ENCODE measurements at places on chromosomes 7 and 10. TPM values are rescaled to one million over a fixed set of nuclear protein-coding genes. Genes with fewer than 3 reads are reported as not detected.

The KCNIP2 gene
- 0.17 TPM for total RNA-seq

The ASB10 gene
- not detected for total RNA-seq

The MYL7 gene
- not detected for total RNA-seq

The GPRIN2 gene
- total RNA-seq: not detected

The AGR2 gene
- total RNA-seq: 0.74 TPM

The FANK1 gene
- total RNA-seq: 0.84 TPM

The ATOH7 gene
- not detected for total RNA-seq

The PCDH15 gene
- total RNA-seq: not detected

The CLRN3 gene
- not detected for total RNA-seq

The STEAP1 gene
- 39.5 TPM for total RNA-seq

The AFAP1L2 gene
- 1.9 TPM for total RNA-seq

The SLC39A12 gene
- total RNA-seq: not detected

The LLCFC1 gene
- not detected for total RNA-seq

The SCART1 gene
- 0.34 TPM for total RNA-seq

The MACC1 gene
- under 0.01 TPM for total RNA-seq

Data from bronchus fibroblast of lung (primary cell).